ENCODE measurements at places on chromosomes 7 and 10.

DNA sequence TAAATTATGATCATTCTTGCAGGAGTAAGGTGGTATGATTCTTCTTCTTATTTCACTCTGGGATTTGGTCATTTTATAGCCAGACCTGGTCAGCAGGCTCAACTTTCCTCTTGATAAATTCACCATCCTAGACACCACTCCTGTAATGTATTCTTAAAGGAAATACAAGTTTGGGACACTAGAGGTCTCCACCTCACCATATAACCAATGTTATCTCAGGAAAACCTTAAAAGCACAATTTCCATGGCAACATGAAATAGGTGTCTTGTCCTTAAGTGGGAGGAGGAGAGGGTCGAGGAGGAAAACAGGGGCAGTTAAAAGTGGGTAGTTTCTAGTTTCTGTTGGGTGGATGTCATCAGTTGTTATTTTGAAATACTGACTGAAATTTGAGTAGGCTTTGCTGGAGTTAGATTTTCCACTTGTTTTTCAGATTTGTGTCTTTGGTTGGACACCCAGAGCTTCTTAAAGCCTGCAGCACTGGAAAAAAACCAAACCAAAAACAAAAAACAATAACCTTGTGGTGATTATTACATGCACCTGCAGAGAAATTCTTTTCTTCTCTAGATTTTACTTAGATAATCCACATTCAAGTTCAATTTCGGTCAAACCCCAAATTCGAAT, 163.1 kb downstream of the PRKCQ start:
- DNase-seq = peak; percentile 47

DNA sequence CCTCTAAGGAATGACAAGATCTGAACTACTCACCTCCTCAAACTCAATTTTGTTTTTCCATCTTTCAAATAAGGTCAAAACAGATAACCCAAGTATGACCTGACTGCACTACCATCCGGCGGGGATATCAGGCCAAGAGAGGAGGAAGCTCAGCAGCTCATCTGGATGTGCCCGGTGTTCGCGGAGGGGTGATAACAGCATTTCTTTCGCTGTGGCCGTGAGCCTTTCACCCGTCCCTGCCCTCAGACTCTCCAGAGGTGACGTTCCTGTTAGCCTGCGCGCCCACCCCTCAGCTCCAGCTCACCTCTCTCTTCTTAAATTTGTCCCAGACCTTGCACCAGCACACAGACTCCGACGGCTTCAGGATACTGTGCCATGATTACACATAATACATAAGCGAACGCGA, 526 bp downstream of the ZNF248 start:
- peak; percentile 20 for DNase-seq

DNA sequence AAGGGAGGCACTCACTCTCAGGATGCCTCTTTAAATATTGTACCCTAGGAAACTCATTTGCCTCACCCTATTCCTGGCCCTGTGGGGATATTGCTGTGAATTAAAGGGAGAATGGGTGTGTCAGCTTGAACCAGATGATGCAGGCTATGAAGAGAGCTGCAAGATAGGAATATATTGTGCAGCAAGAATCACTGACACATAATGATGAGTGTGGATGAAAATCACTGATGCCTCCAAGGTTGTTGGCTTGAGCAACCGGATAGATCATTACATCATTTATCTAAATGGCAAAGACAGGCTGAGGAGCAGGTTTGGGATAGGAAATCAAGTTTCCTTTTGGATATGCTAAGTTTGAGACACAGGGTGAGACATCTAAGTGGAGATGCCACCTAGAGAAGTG, 6.2 kb downstream of the SLC26A4 start:
- DNase-seq = no peak

GRCh38 chr7:45988405-45989057, 67.5 kb upstream of the IGFBP3 start:
- DNase-seq = no peak

GRCh38 chr10:101066146-101066895, 4.5 kb downstream of the KAZALD1 start:
- peak; percentile 77 for DNase-seq

- DNase-seq = no peak
Observed at GRCh38 chr10:77716458-77717317, 79.1 kb upstream of the KCNMA1 start.

DNA sequence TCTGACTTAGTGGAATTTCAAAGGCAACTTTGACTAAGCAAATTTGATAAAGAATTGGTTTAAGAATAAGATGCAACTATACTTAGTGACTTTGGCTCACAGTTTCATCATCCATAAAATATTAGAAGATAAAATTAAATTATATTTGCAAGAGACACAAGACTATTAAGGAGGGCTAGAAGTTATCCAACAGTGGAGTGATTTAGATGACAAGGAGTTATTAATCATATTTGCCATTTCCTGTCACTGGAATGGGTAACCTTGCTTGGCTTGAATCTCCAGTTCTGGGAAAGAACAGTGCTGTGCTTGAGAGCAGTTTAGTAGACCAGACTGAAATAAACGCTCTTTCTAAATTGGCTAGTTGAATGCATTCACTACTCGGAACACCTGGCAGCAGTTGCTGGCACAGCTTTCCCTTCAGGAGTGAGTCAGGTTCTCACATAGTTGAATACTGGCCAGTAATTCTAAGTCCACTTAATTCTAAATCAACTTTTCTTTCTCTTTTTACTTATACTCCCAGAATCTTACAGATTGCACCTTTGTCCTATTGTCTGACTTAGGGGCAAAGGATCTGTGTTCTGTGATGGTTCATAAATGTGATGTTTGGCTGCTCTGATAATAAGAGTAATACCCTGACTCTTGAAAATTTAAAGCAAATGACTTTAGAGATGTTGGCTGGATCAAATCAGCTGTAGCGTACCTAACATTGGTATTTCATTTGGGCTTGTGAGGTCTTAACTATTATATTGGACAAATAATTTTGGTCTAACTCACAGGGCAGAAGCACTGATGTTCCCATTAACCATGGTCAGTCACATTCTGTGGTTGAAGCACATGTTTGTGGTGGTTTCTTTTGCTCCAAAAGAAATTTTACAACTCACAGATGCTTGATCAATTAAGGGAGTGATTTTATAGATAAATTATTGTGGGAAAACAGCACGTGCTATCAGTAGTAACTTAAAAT, 16.6 kb downstream of the STMP1 start:
- no peak for DNase-seq

DNA sequence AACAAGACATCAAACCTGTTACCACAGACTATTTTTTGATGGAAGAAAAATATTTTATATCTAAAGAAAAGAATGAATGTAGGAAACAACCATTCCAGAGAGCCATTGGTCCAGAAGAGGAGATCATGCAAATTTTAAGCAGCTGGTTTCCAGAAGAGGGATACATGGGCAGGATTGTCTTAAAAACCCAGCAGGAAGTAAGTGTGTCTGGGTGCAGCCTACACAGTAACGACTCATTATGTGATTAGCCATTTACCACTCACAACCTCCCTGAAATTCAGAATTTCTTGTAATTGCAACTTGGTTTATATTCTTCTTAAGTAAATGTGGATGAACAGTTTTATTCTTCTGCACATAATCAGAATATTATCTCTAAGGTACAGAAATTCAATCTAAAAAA, 46.2 kb downstream of the NOC3L start:
- DNase-seq = no peak

DNA sequence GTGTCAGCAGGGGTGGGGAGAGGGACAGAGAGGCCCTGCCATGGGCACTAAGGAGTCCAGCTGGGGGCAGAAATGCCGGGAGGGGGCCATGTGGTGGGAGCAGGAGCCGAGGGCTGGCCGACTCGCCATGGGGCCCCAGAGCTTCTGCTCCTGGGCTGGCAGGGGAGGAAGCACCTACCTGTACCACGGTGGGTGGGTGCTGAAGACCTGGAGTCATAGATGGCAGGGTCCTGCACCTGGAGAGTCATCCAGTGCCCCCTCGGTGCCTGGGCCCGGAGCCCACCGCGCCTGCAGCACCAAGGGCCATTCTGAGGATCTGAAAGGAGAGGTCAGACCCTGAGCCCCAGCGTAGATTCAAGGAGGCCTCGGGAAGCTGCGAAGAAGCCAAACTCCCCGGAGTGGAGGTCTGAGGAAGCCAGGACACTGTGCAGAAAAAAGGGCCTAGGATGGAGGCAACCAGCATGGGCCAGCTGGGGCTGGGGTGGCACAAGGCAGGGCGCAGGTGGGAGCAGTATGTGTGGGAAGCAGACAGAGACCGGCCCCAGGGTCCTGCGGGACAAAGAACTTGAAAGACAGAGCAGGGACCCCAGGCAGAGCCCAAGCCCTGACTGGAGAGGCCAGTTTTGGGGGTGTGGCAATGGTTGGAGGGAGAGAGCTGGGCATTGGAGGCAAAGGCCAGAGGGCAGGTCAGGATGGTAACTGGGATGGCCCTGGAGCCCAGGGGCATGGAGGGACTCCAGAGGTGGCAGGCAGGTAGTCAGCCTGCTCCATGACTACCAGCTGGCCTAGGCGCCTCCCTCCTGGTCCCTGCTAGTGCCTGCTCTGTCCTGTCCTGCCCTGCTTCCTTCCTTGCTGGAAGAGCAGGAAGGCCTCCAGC, 26.7 kb upstream of the SMARCD3 start:
- DNase-seq = no peak

DNA sequence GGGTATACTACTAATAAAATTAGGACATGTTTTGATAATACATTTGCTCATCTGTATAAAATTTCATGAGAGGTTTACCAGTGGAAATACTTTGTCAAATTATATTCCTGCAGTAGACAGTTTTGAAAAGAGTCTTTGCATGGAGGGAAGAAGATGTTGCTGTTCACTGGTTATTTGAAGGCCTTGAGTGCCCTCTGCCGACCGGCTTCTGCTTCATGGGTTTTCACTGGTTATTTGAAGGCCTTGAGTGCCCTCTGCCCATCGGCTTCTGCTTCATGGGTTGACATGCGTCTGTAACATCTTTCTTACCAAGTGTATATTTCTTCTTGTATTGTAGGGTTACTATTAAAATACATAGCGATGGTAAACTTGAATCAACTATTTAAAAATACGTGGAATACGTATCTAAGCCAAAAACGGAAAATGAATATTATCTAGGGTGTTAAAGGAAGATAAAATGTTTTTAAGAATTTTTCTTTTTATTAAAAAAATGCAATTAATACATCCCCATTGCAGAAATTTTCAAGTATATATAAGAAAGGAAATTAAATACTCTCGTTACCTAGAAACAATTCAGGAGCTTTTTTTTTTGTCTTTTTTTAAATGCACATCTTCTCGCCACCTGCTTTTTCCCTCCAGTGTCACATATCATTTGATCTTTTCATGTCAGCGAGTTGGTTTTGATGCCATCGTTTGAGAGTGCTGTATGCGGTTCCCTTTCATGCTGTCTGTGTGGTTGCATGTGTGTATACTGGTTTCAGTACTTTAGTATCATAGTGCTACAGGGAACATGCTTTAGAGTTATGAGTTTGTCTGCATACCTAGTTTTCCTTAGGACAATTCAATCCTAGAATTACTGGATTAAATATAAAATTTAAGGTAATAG, 73.4 kb downstream of the SHH start:
- DNase-seq = peak; percentile 42

DNA sequence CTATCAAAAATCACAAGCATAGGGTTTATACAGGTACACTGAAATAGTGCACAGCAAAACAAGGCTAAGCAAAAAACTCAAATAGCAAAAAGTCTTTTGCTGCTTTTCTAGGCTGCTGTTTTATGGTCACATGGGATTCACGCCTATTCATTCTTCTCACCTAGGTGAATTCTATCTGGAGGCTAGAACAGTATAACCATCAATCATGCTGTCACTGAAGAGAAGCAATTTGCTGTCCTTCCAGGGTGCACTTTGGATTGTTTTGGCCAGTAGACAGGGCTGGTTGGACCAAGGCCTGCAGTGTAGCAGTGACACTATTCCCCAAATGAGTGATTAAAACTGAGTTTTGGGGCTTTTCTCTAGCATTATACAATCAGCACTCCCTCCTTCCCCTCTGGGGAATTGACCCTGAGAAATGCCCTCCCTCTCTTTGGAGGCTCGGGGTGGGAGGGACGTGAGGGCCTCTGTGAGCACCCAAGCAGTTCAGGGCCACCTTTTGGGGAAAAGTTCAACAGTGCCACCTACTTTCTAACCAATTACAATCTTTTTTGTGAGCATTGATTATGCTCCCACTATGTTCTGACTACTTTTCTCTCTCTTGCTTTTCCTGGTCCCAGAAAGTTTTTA, 16.2 kb upstream of the SND1 start:
- DNase-seq = no peak

GRCh38 chr10:6014241-6014761, 37.0 kb upstream of the IL15RA start:
- peak; percentile 75 for DNase-seq

DNA sequence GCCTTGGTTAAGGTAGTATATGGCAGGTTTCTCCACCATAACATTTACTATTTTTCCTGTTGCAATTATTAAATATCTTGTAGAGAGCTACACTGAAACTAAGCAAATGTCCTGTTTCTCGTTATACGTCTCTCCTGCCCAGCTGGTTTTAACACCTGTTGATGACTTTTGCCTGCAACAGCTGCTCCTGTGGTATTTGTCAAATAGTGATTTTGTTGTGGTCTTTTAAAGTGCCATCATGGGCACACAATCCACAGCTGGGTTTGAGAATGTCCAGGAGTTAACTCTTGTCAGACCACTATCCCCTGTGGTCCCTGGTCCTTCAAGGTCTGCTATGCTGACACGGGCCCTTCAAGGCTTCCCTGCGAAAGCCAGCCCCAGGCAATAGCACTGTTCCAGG, 24.9 kb upstream of the SEC61G start:
- DNase-seq = no peak

DNA sequence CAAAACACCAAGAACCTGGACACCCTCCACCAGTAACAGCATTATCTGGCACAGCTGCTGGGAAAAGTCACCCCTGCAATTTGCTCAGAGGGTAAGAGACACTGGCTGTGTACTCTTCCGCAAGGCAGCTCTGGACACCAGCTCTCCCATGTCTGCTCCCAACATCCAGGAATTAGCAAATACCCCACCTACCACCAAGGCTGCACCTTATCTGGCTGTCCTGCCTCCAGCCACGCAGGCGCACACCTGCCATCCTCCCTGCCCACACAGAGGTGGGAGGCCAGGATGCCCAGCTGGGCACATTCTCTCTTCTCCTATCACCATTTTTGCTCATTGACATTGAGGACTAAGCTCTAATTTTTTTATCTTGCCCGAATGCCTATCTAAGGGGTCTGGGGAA, 20.3 kb upstream of the BNIP3 start:
- no peak for DNase-seq

GRCh38 chr7:48274662-48275061, 103.4 kb downstream of the ABCA13 start:
- no peak for DNase-seq
